GM23248 (cell line): ENCODE measurements at places on chromosomes 11 and 22. TPM values are rescaled to one million over a fixed set of nuclear protein-coding genes. Genes with fewer than 3 reads are reported as not detected.

DNA sequence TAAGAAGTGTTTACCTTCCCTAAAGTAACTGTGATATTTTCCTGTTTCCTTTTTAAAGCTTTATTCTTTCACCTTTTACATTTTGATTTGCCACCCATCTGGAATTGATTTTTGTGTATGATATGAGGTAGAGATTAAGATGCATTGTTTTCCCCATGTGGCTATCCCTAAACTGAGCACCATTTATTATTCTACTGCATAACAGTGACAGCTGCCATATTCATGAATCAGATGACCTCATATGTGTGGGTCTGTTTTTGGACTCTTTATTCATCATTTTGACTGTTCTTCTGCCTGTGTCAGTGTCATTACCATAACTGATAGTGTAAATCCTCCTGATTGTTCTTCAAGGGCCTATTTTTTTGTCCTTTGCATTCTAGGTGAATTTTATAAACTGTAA, 50.8 kb downstream of the HIPK3 start:
- no peak overlapping the region for H3K4me3 ChIP-seq
- no peak overlapping the region for H3K27ac ChIP-seq
- peaks cover 37% of the 10 kb centered on the region for H3K4me1 ChIP-seq
- H3K36me3 ChIP-seq: no peaks in the 10 kb centered on the region
- H3K27me3 ChIP-seq: no peaks in the 10 kb centered on the region

- H3K36me3 ChIP-seq: no peaks in the 10 kb centered on the region
- H3K4me1 ChIP-seq: no peaks in the 10 kb centered on the region
- no peak overlapping the region for H3K4me3 ChIP-seq
- DNase-seq: no peak
- no peak overlapping the region for H3K27ac ChIP-seq
- H3K27me3 ChIP-seq: no peaks in the 10 kb centered on the region
Observed at GRCh38 chr11:105799728-105800462, 190.0 kb downstream of the GRIA4 start.

GRCh38 chr11:103773059-103773458, 263.4 kb upstream of the DDI1 start:
- H3K27me3 ChIP-seq: no peaks in the 10 kb centered on the region
- H3K36me3 ChIP-seq: no peaks in the 10 kb centered on the region
- peak; percentile 84 for DNase-seq
- no peak overlapping the region; the same call in 1 of the 2 replicates for H3K4me3 ChIP-seq
- peaks cover 18% of the 10 kb centered on the region for H3K4me1 ChIP-seq
- H3K27ac ChIP-seq: peak overlapping the region; percentile 28

DNA sequence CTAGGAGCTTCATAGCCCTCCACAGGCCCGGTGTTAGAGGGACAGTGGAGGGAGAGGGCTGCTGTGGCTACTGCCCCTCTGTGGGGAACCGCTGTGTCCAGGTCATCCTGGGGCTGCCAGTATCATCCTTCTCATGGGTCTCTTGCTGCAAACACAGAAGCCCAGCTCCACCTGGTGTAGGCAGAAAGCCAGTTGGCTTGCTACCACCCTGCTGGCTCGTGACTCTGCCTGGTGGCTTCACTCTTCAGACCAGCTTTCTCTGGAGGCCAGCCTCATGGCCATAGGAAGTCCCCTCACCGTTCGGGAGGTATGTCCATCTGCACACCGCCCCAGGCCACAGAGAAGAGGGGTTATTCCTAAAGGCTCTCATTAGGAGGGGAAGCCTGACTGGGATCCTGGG, 19.4 kb upstream of the SUSD2 start:
- H3K27ac ChIP-seq: no peak overlapping the region
- H3K4me1 ChIP-seq: peaks cover 16% of the 10 kb centered on the region
- H3K27me3 ChIP-seq: no peaks in the 10 kb centered on the region
- no peak overlapping the region for H3K4me3 ChIP-seq

- no peak for DNase-seq
- no peak overlapping the region for H3K27ac ChIP-seq
- no peak overlapping the region for H3K4me3 ChIP-seq
Observed at GRCh38 chr11:111379602-111380136, 594 bp upstream of the POU2AF1 start.

The PAAF1 gene
- total RNA-seq: 6.2 and 6.7 TPM in 2 replicates
